ENCODE measurements at places on chromosomes 12 and 14.

- no peak for DNase-seq
Observed at GRCh38 chr12:54657105-54657607, 9.0 kb upstream of the DCD start.

DNA sequence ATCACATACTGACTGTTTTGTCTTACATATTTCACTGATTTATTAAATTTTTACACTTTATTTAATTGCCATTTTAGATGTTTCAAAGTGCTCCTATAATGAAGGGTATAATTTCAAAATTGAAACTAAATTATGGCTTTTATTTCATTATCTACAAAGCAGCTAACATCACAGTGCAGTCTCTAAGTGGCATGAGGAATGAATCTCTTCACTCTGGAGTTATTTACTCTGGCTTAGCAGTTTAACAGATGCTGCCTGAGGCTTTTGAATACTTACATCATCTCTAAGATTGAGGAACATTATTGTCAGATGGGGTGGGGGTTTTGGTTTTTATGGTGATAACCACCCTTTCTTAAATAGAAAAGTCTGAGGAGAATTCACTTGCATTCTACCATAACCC, 386.4 kb downstream of the TRHDE start:
- no peak for DNase-seq

- DNase-seq = no peak
Observed at GRCh38 chr12:108772891-108773797, 41.8 kb upstream of the CORO1C start.

DNA sequence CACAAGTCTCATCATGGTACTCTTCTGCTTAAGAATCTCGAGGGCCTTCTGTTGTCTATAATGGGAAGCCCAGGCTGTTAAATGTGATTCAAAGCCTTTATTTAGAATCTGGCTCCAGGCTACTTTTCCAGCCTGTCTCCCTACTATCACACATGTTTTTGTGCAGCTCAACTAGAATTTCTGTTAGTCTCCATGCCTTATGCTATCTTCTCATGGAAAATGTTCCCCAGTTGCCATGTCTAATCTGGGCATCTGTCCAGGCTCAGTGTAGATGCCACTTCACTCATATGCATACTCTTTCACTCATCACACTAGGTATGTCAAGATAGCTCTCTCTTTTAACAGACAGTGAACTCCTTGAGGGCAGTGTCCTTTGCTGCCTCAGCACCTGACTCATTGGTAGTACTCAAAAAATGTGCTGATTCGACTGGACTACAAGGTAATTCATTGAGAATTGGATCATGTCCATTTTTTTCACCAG, 145.3 kb downstream of the TTLL5 start:
- DNase-seq = no peak

DNA sequence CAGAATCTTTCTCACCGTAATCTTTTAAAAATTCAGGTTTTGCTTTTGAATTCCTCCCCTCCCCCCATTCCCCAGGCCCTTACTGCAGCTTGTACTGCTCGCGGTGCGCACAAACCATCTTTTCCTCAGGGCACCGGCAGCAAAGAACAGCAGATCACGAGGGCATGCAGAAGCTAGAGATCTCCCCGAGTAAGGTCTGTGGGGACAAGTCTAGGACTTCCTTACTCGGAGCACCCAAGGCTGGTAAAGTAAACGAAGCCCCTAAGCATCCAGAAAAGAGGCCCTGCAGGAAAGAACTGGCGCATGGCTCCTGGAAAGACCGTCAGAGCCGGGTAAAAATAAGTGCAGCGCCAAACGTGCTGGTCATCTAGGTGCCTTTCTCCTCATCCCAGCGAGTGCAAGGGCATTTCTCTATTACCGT, 727 bp downstream of the LDHB start:
- peak; percentile 41 for DNase-seq

DNA sequence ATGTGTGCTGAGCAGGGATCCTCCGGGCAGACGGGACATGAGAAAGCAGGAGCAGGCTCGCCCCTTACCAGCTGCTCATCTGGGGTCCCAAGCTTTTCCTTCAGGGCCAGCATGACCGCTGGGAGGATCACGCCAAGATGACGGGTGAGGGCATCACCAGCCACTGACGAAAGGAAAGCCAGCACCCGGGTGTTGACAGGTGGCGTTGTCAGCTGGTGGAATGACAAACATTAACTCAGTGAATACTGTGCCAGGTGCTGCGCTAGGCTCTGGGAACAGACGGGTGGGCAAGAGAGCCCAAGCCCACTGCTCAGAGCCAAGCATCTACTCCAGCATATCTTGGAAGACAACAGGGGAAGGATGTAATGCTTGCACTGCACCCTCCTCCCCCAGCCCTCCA, 21.3 kb upstream of the RAB35 start:
- no peak for DNase-seq

DNA sequence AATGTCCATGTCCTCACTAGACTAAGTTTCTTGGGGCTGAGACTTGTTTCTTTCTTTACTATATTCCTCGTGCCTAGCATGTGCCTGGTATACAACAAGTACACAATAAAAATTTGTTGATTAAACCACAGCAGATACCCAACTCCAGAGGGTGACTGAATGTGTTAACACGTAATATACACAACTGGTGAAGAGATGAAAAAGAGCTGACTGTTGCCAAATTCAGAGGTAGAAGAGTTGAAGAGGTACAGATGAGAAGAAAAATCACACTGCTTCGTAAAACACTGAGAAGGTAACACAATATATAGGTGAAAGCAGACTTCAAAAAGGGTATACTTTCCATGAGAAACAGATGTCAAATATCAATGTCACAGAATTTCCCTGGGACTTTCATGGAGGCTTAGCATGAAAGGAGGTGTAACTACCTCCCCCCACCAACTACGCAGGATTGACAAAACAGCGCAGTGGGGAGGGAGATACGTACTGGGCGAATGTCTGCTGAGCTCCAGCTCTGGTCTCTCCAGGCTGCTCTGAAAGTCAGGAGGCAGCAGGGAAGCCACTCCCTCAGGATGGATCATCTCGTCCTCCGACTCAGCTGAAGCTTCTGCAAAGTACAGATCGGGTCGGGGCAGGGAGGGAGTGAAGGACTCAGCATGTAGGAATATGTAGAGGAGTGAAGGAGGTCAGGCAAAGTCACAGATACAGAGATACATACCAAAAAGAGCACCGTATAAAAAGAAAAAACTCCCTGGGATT, 5.3 kb downstream of the ACIN1 start:
- no peak for DNase-seq

DNA sequence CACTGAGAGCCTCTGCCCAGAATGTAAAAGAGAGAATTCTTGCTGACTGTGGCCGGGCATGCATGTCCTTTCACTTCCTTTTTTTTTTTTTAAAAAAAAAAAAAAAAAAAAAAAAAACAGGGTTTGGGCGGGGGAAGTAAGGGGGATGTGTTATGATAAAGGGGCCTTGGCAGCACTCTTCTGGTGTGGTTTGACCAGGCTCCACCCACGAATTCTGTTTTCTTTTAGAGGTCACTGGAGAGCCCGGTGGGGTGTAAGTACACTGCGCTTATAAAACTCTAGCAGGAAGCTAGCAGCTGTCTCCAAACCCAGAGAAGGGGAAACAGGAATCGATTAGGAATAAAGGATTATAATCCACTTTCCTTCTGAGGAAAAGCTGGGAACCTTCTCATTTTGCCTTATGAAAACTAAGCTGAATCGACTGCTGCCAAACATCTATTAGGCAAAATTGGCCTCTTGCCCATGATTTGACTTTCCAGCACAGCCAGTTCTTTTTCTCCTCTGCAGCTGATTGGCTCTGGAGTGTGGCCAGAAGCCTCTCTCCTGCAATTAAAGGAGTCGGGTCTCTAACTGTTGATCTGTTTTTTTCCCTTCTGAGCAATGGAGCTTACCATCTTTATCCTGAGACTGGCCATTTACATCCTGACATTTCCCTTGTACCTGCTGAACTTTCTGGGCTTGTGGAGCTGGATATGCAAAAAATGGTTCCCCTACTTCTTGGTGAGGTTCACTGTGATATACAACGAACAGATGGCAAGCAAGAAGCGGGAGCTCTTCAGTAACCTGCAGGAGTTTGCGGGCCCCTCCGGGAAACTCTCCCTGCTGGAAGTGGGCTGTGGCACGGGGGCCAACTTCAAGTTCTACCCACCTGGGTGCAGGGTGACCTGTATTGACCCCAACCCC, 27.7 kb upstream of the HIGD1C start:
- no peak for DNase-seq

- DNase-seq = no peak
Observed at GRCh38 chr12:79266343-79267144, 402.0 kb downstream of the SYT1 start.

Measured in CD4-positive, alpha-beta memory T cell (primary cell).